ENCODE measurements at places on chromosomes 12 and 14.

DNA sequence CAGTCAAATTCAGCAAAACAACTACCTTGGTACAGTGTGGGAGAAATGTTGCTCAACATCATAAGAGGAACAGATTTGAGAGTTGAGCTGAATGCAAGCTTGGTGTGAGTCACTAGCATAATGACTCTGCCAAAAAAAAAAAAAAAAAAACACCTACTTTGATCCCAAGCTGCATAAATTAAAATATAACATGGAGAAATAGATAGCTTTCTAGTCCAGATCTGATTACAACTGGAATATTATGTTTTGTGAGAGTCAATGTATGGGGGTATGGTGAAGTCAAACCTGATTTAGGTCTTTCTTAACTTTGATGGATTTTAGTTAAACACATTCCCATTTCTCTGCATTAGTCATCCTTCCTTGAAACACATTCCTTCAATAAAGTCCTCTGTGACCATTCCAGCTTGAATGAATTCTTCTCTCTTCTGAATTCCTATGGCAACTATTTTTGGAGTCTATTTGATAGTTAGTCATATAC lies 188.1 kb downstream of the SLC5A8 start:
- DNase-seq = no peak

- no peak for DNase-seq
Observed at GRCh38 chr14:64675312-64675711, 28.9 kb upstream of the PLEKHG3 start.

DNA sequence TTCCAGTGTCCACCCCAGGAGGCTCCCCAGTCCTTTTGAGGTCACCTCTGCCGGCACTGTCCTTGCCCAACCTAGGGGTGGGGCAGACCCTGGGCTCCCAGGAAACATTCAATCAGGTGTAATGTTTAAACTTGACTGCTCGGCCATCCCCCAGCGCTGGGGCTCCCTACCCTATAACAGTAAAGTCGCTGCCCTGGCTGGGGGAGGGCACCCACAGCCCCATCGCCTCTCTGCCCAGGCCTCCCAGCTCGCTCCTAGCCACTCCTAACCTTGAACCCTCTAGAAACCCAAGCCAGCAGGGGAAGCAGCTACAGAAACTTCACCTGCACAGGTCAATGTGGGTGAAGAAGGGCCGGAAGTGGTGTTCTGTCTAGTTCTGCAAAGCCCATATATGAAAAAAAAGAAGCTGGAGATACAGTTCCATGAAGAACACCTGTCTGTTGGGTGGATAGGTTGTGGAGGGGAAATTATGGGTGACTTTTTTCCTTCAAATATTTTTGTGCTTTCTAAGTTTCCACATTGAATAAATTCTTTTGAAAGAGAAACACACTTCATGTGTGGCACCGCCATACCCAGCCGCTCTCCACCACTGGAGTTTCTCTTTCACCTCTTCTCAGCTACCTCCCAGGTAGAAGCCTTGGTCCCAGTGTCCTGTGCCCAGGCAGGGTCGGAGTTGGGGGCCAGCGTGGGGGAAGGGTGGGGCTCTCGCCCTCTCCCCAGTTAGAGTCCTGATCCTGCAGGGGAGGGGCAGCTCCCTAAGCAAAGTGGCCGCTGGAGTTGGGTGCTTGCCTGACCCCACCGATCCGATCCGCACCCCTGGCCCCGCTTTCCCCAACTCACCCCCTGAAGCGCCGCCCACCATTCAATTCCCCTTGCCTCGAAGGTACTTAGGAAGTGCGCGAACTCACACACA lies 1.1 kb downstream of the CLMN start:
- DNase-seq = no peak

DNA sequence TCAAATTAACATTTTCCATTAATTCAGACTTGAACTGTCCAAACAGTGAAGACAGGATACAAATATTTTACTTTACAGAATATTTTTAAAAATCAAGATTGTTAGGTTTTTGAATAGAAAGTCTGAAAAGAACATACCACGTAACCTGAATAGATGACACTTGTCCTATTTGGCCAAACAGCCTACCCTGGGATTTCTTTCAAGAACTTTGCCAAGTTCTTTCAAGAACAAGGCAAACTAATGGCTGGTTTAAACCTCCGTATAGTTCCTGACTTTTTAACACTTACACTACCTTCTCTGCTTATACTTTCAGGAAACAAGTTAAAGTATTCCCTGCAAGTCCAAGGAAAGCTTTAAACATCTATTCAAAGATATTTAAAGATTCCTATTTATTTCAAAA lies 35.0 kb downstream of the MAP4K5 start:
- no peak for DNase-seq

DNA sequence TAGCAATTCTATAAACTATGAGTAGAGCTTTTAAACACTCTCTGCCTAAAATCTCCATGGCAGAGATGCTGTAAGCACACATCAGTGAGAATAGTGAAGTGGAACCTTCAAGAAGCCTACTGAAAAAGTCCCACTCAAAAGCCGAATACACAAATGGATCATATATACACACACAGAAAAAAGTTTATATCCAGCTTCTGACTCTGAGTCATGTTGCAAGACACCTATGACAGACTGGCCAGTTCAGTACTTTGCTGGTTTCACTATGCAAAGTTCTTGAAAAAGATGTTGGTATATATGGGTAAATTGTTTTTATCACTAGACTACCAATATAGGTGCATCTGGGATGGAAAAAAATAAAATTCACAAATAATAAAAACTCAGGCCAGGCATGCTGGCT lies 126.1 kb downstream of the KCNK10 start:
- no peak for DNase-seq

DNA sequence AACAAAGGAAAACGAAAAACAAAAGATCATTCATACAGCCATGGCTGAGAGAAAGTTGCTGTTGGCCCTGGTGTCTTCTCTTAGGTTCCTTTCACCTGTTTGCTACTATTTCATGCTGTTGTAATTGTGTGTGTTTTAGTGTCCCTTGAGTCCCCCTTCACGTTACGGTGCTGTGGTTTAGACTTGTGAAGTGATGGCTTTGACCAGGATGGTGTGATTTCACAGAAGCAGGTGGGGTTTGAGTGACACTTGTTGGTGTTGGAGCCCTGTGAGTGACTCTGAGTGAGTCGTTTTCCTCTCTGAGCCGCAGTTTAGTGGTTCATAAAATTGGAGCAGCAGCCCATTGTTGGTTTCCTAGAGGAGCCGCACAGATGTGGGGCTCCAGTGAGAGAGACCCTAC lies 635.4 kb downstream of the VRK1 start:
- DNase-seq = no peak

Measured in COR-L47 (cell line).